Uterus (tissue), 4 donors: ENCODE measurements at places on chromosomes 13 and 19. TPM values are rescaled to one million over a fixed set of nuclear protein-coding genes. Genes with fewer than 3 reads are reported as not detected.

- no peak overlapping the region for H3K27ac ChIP-seq
- H3K27me3 ChIP-seq = no peaks in the 10 kb centered on the region
- H3K4me1 ChIP-seq = no peaks in the 10 kb centered on the region
- no peak for DNase-seq
- H3K36me3 ChIP-seq = no peaks in the 10 kb centered on the region
Measured at GRCh38 chr19:10916602-10917001, 11.8 kb downstream of the YIPF2 start.

DNA sequence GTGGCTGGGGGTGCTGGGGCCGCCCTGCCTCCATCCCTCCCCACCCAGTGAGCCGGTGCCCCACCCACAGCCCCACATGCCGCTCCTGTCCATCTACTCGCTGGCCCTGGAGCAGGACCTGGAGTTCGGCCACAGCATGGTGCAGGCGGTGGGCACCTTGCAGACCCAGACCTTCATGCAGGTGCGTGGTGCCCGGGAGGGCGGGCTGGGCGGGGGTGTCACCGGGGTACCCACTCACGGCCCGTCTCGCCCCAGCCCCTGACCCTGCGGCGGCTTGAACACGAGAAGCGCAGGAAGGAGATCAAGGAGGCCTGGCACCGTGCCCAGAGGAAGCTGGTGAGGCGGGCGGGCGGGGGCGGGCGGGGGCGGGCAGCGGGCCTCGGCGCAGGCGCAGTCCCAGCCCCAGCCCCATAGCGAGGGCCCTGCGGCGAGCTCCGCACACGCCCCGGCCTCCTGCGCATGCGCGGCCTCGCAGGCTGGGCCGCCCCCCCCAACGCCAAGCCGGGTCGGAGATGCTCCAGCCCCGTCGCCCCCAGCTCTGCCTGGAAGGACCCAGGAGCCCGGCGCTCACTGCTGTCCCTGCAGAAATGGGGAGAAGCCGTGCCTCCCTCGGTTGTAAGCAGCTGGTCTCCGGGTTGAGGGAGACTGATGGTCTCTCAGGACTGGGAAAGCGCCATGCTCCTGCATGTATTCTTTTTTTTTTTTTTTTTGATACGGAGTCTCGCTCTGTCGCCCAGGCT is 7.7 kb downstream of the ARHGAP45 start:
- H3K4me1 ChIP-seq = peaks cover 6% of the 10 kb centered on the region
- H3K36me3 ChIP-seq = no peaks in the 10 kb centered on the region
- no peak overlapping the region for H3K4me3 ChIP-seq
- DNase-seq = peak; percentile 71
- H3K27ac ChIP-seq = no peak overlapping the region
- H3K27me3 ChIP-seq = peaks cover 8% of the 10 kb centered on the region

The CDC37 gene
- 163 TPM for total RNA-seq

DNA sequence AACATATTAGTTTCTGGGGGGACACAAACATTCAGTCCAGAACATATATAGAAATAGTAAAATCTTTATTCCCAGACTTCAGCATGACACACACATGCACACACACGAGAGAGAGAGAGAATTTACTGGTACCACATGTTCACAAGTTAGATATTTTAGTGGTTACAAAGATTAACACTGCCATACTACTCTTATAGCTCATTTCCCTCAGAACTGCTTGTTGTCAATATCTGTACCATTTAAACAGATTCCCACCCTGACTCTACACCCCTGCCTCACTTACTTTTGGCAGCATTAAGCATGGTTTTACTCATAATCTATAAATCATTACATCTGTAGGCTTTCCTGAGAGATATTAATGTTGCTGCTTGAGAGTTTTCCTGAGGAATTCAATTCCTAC is 524.7 kb upstream of the HTR2A start:
- no peak overlapping the region for H3K27ac ChIP-seq
- no peaks in the 10 kb centered on the region for H3K36me3 ChIP-seq
- no peak for DNase-seq
- no peaks in the 10 kb centered on the region for H3K4me1 ChIP-seq

- H3K27me3 ChIP-seq = no peaks in the 10 kb centered on the region
- peak overlapping the region; percentile 78 for H3K27ac ChIP-seq
- no peak overlapping the region for H3K4me3 ChIP-seq
Measured at GRCh38 chr19:10122045-10122444, 2.3 kb upstream of the EIF3G start.

- no peak for DNase-seq
- no peaks in the 10 kb centered on the region for H3K36me3 ChIP-seq
- H3K4me3 ChIP-seq = no peak overlapping the region
- no peaks in the 10 kb centered on the region for H3K27me3 ChIP-seq
- H3K27ac ChIP-seq = no peak overlapping the region
- no peaks in the 10 kb centered on the region for H3K4me1 ChIP-seq
Measured at GRCh38 chr19:41133260-41133659, 19.0 kb downstream of the CYP2F1 start.

- no peaks in the 10 kb centered on the region for H3K4me1 ChIP-seq
- no peak overlapping the region for H3K27ac ChIP-seq
- H3K27me3 ChIP-seq = no peaks in the 10 kb centered on the region
- no peaks in the 10 kb centered on the region for H3K36me3 ChIP-seq
- no peak for DNase-seq
Measured at GRCh38 chr13:84934911-84935310, 864.3 kb downstream of the SLITRK6 start.

The CLASRP gene
- total RNA-seq = 107 TPM

- H3K27me3 ChIP-seq = no peaks in the 10 kb centered on the region
- no peak overlapping the region for H3K27ac ChIP-seq
- H3K4me1 ChIP-seq = no peaks in the 10 kb centered on the region
- DNase-seq = no peak
- H3K36me3 ChIP-seq = no peaks in the 10 kb centered on the region
Measured at GRCh38 chr13:93797463-93797862, 570.9 kb downstream of the GPC6 start.

GRCh38 chr13:93079294-93079693 is 147.3 kb upstream of the GPC6 start:
- no peak overlapping the region for H3K4me3 ChIP-seq
- H3K27ac ChIP-seq = no peak overlapping the region
- no peaks in the 10 kb centered on the region for H3K4me1 ChIP-seq

The GZMM gene
- not detected for total RNA-seq

GRCh38 chr13:100069278-100069677 is 19.6 kb upstream of the PCCA start:
- no peaks in the 10 kb centered on the region for H3K4me1 ChIP-seq
- H3K4me3 ChIP-seq = no peak overlapping the region
- no peaks in the 10 kb centered on the region for H3K36me3 ChIP-seq
- no peak for DNase-seq
- no peaks in the 10 kb centered on the region for H3K27me3 ChIP-seq

The METTL21C gene
- total RNA-seq = not detected

The TTC9B gene
- not detected for total RNA-seq

- no peaks in the 10 kb centered on the region for H3K4me1 ChIP-seq
- peak; percentile 44 for DNase-seq
- H3K27me3 ChIP-seq = no peaks in the 10 kb centered on the region
- no peak overlapping the region for H3K4me3 ChIP-seq
- no peaks in the 10 kb centered on the region for H3K36me3 ChIP-seq
Measured at GRCh38 chr13:20714563-20715329, 11.2 kb downstream of the IL17D start.

GRCh38 chr13:19622193-19622592 is 11.3 kb upstream of the MPHOSPH8 start:
- H3K36me3 ChIP-seq = no peaks in the 10 kb centered on the region
- no peaks in the 10 kb centered on the region for H3K27me3 ChIP-seq
- H3K27ac ChIP-seq = no peak overlapping the region
- DNase-seq = no peak
- no peaks in the 10 kb centered on the region for H3K4me1 ChIP-seq

The KLK4 gene
- total RNA-seq = not detected

DNA sequence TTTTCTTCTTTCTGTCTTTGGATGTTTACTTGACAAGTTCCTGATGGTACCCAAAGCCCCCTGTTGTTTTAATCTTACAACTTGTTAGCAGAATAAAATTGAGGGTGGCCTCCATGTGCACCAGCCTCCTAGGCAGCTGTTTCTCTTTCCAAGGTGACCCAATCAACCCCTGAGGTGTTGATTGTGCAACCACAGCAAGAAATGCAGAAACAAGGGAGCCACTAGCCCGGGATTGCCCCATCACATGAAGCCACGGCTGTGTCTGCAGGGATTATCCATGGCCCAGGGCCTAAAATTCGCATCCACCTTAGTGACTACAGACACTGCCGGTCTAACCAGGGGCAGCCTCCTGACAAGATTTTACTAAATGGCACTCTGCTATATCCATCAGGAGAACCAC is 14.4 kb downstream of the CEACAM4 start:
- H3K4me3 ChIP-seq = no peak overlapping the region
- no peak overlapping the region for H3K27ac ChIP-seq
- no peaks in the 10 kb centered on the region for H3K36me3 ChIP-seq
- H3K27me3 ChIP-seq = no peaks in the 10 kb centered on the region
- H3K4me1 ChIP-seq = no peaks in the 10 kb centered on the region

The TMEM221 gene
- 3.9 TPM for total RNA-seq
